ENCODE measurements at places on chromosomes 16 and 17.
A peak's percentile ranks its signal among the peaks of the same experiment; 100 is the strongest.

- no peak for DNase-seq
These were observed 5.6 kb downstream of the SPATA32 start for GRCh38 chr17:45256114-45256966.

- DNase-seq: no peak
These were observed 7.6 kb downstream of the CBX8 start for GRCh38 chr17:79788989-79789942.

- DNase-seq: no peak
These were observed 50.1 kb downstream of the HNF1B start for GRCh38 chr17:37694734-37695133.

- DNase-seq: no peak
These were observed 267.6 kb upstream of the SDK2 start for GRCh38 chr17:73911726-73912372.

DNA sequence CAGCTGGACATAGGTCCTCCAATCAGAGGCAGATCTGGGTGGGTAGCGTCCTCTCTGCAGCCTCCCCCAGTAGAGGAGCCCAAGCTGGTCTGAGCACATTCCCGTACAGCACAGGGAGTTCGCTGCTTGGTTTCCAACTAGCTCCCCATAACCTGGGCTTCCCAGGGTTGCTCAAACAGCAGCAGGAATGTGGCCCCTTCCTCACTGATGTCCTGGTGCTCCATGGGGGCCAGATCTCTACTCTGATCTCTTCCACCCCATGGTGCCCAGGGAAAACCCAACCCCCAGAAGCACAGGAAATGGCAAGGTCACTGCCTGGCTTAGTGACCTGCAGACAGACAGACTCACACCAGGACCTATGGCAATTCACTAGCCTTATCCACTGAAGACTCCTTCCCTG is 11.1 kb upstream of the MMP2 start:
- DNase-seq: no peak

DNA sequence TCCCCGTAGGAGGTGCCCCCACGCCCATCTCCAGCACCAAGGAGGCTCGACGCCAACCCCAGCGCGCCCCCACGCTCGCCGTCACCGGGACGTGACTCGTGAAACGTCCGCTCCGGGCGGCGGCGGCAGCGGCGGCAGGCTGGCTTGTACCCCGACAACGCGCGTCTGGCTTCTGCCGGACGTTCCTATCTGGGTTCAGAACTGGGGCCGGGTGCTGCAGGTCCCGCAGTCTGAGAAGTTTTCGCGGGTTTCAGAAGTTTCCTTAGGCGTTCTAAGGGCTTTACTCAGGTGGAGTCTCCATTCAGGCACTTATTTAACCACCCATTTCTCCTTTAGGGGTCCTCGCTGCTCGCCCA is 672 bp upstream of the ALKBH5 start:
- DNase-seq: peak; percentile 85

- no peak for DNase-seq
These were observed 86.2 kb downstream of the ITFG1 start for GRCh38 chr16:47374629-47375028.

DNA sequence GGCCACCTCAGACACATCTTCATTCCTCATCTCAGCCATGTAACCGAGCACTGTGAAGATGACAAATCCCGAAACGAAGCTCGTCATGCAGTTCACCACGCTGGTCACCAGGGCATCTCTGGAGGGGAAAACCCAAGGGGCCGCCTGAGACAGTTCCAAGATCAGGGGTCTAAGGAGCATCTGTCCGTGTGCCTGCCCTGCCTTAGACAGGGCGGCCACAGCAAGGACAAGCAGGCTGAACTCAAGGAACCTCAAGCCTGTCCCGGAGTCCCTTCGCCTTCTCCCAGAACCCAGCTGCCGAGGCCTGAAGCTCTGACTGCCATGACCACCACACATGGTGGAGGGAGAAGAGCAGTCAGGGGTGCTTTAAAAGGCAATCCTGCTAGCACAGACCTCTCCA is 22.7 kb downstream of the SLC6A4 start:
- no peak for DNase-seq

GRCh38 chr16:87070657-87071056 is 246.5 kb downstream of the C16orf95 start:
- no peak for DNase-seq

GRCh38 chr17:35727635-35728034 is 3.8 kb upstream of the RASL10B start:
- no peak for DNase-seq

DNA sequence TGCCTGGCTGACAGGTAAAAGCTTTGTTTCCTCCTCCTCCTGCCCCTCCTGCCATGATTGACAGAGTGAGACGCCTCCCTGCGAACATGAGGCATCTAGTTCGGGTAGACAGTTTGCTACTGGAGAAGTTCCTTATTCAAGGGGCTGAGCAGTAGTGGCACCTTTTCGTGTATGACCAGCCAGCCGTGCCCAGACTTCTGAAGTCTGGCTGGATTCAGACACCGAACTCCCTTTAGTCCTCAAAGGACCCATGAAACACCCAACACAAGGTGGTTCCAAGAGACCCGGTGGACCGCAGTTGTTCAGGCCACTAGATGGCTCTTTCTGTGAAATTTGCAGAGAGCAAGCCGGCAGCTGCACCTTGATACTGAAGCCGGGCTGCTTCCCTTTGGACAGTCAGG is 192.8 kb downstream of the XYLT1 start:
- no peak for DNase-seq

GRCh38 chr16:51556694-51557340 is 405.7 kb upstream of the SALL1 start:
- no peak for DNase-seq

- DNase-seq: no peak
These were observed 22.6 kb upstream of the ITGA3 start for GRCh38 chr17:50033316-50033715.

- no peak for DNase-seq
These were observed 23.2 kb upstream of the TEKT3 start for GRCh38 chr17:15364615-15365014.

DNA sequence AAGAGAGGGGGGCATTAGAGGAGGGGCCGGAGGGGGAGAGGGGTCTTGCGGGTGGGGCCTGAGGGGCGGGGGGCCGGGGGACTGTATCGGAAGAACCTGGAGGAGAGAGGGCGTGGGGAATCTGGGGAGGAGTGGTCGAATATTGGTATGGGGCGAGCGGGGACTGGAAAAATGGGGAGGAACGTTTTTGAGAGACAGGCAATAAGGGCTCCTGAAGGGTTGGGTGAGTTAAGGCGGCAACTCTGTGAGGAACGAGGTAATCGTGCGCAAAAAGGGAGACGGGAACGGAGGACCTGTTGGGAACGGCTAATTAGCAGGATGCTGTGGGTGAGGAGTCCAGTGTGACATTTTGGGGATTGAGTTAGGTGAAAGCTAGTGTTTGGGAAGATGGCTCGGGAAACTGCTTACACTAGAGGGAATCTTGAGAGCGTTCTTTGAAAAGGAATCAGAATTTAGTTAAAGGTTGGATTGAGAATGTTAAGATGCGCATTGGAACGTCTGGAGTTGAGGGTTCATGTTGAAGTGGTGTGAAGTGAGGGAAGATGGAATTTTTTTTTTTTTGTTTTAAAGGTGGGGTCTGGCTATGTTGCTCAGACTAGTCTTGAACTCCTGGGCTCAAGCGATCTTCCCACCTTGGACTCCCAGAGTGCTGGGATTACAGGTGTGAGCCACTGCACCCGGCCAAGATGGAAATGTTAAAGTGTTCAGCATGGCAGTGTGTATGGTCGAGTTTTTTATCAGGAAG is 662 bp downstream of the WIPF2 start:
- DNase-seq: no peak

DNA sequence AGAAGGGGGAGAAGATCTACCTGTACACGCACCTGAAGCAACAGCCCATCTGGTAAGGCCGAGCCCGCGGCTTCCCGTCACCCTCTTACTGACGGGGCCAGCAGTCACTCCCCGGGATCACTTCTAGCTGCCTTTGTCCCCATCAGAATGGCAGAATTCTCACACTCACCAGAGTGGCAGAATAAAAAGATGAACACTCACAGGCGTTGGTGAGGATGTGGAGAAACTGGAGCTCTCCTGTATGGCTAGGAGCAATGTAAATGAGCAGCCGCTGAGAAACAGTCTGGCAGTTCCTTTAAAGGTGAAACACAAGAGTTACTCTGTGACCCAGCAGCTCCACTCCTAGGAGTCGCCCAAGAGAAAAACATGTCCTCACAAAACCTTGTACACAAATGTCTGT is 33.3 kb downstream of the CIBAR2 start:
- DNase-seq: no peak

- DNase-seq: no peak
These were observed 1.5 kb downstream of the CFAP20 start for GRCh38 chr16:58127634-58128033.

- DNase-seq: no peak
These were observed 12.0 kb downstream of the VAC14 start for GRCh38 chr16:70788668-70789594.

GRCh38 chr17:66712453-66712852 is 122.5 kb upstream of the CACNG5 start:
- no peak for DNase-seq

DNA sequence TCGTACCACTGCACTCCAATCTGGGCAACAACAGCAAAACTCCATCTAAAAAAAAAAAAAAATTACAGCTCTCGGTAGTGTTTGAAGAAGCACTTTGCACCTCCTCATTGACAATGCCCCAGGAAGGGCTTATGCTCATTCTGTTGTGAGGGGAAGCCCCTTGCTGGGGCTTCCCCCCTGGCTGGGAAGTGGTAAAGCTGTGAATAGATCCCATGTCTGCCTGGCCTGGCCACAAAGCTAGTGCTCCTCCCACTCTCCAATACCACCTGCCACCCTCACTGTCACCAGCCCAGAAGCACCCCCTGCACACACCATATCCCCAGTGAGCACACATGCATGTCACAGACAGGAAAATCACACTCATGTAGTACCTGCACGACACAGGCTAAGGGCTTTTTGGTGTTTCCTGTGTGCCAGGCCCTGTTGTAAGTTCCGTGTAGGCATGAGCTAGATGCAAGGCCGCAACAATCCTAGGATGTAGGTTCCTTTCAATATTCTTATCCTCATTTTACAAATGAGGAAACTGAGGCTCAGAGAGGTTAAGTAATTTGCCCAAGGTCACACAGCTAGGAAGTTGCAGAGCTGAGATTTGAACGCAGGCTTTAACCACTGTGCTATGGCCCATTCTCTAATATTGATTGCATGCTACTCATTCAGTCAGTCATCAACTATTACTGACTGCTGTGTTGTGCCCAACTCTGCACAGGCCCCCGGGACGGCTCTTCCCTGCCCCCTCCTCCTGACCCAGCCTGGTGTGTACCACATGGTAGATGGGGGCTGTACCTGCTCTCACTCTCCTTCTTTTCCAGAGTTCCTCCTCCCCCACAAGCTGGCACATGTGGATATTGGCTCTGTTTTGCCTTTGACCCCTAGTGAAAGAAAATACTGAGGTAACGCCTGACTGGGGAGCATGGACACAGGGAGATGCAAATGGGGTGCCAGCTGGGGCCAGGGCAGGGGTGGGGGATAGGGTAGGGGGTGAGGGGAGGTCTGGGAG is 11.9 kb upstream of the COL1A1 start:
- no peak for DNase-seq

DNA sequence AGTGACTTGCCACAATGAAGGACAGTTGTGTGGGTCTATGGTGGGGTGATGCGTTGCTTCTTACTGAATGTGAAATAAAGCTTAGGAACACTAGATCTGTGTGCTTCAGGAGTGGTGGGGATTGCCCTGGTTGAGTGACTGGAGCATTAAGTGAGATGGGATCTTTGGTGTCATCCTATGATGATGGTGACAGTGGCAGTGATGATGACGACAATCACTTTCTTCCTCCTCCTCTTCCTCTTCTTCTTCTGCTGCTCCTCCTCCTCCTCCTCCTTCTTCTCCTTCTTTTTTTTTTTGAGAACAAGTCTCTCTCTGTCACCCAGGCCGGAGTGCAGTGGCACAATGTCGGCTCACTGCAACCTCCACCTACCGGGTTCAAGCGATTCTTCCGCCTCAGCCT is 396.8 kb downstream of the SEC14L1 start:
- no peak for DNase-seq

DNA sequence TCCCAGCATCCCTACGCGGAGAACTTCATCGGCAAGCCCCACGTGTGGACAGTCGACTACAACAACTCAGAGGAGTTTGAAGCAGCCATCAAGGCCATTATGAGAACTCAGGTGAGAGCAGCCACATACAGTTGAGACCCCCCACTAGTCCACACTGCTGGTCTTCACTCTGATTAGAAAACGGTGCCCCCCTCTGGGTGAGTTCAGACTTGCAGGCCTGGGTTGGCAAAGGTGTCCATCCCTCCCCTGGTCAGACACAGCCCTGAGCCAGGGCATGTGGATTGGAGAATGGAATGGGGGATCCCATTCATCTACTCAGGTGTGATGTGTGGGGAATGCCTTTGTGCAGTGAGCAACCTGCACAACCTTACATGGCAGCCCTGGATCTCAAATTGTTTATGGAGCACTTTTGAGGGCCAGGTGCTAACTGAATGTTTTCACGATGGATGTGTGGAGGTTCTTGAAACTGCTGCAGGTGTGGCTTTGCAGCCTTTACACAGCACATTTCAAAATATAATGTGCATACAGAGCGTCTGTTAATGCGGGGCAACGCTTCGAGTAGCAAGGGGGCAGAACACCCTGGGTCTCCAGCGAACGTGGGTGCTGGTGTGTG is 72.6 kb downstream of the MGAT5B start:
- no peak for DNase-seq

DNA sequence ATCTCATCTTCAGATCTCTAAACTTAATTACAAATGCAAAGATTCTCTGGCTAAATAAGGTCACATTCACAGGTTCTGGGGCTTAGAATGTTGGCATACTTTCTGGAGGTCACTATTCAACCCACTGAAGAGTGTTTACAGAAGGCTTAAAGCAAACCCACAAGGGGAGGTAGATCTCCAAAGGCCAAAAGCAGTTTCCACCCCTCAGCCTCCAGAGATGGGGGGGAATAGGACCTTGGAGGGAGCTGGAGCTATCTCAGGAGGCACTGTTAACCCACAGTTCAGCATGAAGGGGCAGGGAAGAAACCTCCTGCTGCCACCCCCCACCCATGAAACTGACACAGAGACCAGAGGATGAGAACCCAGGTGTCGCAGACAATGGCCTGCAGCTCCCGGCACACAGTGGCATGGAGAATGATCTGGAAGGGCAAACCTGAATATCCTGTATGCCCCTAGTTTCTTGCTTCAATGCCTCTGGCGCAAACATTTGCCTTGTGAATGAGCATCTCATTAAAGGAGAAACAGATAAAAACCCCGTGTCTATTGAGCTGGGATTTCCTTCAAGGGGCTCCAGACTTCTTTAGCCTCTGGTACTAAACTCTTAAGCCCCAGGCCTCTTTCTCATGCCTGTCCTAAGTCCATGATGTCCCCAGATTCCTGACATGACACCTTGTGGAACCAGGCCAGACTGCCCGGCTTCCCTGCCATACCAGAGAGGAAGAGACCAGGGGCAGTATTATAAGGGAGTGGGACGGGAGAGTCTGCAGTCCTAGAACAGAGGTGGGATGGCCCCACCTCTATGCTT is 103.1 kb upstream of the CDH5 start:
- no peak for DNase-seq

Data from SW 1271 (cell line).